ENCODE measurements at places on chromosomes 4 and X.

DNA sequence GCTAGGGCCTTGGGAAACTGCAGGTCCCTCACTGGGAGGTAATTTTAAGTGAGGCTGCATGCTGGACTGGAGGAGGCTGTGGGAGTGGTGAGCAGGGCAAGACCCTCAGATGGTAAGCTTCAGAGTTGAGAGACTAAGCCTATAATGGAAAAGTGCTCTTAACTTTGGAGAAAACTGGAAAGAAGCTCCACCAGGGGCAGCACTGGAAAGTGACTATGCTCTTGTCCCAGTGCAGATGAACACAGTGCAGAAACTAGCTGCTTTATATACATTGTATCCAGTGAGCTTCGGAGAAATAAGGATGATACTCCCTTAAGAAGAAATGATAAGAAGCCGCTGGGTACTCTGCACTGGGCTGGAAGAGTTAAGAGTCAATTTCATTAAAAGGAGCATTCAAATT, 3.2 kb upstream of the MAGEB2 start:
- no peak for DNase-seq

- DNase-seq, result no peak
Observed at GRCh38 chrX:8090482-8090881, 80.6 kb downstream of the VCX2 start.

- DNase-seq, result no peak
Observed at GRCh38 chrX:576904-577560, 53.6 kb upstream of the SHOX start.

GRCh38 chr4:162038112-162038511, 125.7 kb downstream of the FSTL5 start:
- no peak for DNase-seq

DNA sequence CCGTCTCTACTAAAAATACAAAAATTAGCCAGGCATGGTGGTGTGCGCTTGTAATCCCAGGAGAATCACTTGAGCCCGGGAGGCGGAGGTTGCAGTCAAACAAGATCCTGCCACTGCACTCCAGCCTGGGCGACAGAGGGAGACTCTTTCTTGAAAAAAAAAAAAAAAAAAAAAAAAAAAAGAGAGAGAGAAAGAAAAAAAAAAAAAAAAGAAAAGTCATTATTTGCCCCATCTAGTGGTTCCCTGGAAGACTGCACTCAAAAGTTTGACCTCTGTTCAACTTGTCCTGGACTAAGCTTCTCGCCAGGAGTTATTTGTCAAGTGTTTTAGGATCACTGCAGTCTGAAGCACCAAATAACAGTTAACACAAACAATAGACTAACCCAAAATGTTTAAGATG, 45.3 kb upstream of the KCTD8 start:
- DNase-seq, result no peak

DNA sequence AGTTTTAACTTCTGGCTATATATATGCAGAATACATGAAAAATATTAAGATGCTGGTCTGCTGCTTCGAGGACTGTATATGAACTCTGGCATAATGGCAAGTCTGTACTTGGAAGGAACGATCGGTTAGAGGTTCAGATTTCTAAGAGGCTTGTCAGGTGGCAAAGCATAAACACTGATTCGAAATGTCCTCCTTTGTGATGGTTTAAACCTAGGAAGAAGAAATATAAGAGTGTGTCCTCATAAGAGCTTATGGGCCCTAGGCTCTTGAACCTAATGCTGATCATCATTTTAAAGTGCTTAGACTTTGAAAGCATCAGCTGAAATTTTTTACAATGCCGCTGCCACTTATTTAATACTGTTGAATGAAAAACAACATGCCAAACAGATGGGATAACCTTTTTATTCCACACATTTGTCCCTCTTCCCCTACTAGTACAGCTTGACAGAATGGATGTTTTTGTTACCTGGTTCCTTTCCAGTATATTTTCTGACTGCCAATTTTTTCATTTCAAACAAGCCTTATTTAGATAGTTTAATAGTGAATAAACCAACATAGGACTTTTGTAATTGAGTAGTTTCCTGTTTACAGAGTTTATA, 8.8 kb downstream of the SPRY1 start:
- DNase-seq, result no peak

DNA sequence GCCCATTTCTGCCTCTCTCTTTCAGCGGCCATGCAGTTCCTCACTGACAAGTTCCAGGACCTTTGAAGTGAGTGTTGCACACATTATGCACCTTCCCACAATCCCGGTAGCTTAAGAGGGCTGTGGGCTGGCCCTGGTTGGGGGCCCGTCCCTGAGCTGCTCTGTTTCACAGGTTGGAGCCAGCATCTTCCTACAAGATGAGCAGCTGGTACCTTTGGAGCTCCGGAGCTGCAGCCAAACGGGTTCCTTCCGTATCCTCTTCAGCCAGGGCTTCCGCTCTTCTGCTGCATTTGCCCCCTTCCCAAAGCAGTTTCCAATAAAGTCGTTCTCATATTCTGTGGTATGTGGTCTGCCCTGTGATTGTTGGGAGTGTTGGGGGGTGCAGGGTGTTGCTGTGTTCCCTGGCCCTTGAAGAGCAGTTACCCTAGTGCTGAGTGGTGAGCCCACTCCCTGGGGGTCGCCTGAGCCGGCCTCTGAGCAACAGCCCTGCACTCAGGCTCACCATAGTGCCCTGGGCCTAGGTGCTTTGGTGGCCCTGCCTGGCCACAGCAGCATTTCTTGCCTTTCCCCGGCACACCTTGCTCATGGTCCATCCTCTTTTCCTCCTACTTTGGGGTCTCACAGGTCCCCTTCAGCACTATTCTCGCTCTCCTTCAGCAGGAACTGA, 60.4 kb downstream of the CXorf49B start:
- no peak for DNase-seq

- DNase-seq, result no peak
Observed at GRCh38 chr4:5511791-5512190, 196.6 kb downstream of the EVC2 start.

- no peak for DNase-seq
Observed at GRCh38 chr4:96952610-96953009, 1112.7 kb downstream of the PDHA2 start.

GRCh38 chrX:135213200-135213844, 38.5 kb upstream of the ETDA start:
- no peak for DNase-seq

- DNase-seq, result no peak
Observed at GRCh38 chr4:160570271-160570670, 1467.4 kb downstream of the RAPGEF2 start.

GRCh38 chrX:6472652-6473342, 62.1 kb downstream of the VCX3A start:
- DNase-seq, result no peak

DNA sequence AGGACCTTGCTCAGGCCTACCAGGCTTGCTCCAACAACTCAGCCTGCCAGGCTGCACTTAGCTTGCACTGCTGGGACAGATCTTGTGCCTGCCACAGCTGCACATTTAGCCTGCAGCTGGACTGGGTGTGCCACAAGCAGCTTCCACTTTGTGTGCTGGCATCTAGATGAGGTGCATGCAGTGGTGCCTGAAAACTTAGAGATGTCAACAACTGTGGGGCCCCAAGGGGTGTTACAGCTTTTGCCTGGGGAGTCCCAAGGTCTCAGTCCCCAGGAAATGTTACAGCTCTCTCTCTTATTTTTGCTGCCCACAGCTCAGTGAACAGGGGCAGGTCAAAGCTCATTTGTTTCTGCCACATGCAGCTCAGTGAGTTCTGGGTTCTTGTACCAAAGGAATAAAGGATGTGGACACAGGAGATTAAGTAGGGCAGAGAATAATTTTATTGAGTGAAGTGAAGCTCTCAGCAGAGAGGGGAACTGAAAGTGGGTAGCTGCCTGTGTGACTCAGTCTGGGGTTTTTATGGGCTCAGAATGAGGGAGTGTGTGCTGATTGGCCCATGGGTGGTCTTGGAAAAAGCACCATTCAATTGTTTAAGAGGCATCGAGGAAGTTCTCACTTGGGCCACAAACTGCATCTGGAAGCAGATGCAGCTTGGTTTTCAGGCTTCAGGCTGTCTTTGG, 828.3 kb downstream of the TECRL start:
- DNase-seq, result no peak

DNA sequence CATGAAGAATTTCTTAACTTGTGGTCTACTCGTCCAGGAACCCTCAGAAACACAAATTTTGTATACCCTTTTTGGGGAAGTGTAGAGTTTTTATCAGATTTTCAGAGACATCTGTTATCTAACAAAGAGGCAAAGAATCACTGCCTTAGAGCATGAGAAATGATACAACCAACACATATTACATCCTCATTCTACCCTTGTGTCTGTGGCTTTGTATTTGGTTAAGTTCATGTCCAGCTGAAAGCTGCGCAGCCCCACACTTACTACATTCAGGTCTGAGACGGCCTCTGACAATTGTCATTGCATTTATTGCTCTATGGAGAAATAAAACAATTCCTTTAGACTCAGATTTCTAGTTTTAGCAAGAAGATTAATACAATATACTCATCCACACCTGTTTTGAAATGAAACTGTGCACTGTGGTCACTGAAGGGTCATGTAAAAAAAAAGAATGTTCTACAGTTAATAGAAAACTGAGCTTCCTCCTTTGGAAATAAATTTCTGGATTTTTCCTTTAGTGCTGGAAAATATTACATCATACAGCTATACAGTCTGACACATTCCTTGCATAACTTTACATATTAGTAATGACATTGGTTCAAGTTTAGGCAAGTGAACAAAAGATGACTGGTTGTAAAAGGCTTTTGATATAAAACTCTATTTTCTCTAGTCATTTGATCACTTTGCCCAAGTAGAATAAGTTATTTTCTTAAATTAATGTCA, 39.8 kb downstream of the GLRB start:
- no peak for DNase-seq

DNA sequence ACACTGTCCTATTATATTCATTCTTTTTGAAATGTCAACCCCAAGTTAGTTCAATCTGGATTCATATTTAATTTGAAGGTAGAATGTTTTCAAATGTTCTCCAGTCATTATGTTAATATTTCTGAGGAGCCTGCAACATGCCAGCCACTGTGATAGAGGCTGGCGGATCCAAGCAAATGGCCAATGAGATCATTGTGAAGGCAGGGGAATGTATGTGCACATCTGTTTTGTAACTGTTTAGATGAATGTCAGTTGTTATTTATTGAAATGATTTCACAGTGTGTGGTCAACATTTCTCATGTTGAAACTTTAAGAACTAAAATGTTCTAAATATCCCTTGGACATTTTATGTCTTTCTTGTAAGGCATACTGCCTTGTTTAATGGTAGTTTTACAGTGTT, 1.6 kb downstream of the CXCL1 start:
- DNase-seq, result no peak

- no peak for DNase-seq
Observed at GRCh38 chr4:55725057-55725456, 89.0 kb upstream of the NMU start.

GRCh38 chrX:134543288-134543687, 83.3 kb downstream of the HPRT1 start:
- no peak for DNase-seq

DNA sequence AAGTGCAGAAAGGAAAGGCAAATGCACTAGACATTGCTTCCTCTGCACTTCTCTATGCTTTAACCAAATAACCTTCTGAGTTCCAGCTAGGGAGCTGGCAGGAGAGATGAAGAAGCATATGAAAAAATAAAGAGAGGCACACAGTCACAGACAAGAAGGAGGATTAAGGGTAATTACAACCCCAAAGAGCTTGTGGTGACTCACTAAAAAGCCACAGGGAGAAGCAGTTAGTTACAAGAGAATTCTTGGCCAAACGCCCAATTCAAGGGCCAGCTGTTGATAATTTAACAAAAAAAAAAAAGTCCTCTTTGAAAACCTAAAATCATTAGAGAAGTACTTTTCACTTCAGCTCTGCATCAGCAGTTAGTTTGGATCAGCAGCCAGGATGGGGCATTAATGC, 478.0 kb downstream of the KCNIP4 start:
- no peak for DNase-seq

DNA sequence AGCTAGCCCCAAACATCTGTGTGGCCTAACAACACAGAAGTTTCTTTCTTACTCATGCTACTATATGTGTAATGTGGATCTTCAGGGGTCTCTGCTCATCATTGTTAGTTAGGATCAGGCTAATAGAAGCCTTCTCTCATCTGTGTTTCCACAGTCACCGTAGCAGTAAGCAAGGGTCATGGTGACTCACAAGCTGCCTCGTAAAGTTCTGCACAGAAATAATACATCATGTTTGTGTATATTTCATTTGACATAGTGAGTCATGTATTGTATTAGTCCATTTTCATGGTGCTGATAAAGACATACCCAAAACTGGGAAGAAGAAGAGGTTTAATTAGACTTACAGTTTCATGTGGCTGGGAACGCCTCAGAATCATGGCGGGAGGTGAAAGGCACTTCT, 38.7 kb downstream of the SLC4A4 start:
- DNase-seq, result no peak

- DNase-seq, result no peak
Observed at GRCh38 chr4:151204925-151205524, 71.9 kb upstream of the PRSS48 start.

DNA sequence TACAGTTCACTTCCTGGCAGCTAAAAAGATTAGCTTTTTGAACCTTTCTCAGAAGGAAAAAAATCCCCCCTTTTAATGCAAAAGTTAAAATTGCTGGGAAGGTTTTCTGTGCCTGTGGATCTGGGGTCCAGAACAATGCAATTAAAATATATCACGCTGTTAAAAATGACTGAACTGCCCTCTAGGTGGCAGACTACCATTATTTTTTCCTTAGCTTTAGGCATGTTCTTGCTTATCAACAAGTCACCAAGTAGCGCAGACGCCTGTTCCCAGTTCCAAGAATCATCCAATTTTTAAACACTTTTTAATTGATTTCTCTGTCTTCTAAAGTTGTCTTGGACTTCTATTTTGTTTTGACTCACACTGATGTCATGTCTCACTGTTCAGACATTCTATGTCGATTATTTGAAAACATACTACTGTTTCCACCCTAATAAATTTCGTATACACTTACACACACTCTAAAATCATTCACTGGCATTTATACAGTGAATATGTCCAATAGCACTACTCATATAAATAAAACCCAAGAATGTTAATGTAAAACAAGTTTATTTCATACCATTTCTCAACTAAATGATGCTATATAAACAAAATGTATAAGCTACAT, 661.6 kb downstream of the RAPGEF2 start:
- DNase-seq, result no peak

GRCh38 chr4:120007191-120007871, 59.3 kb downstream of the MAD2L1 start:
- DNase-seq, result no peak

Data from activated CD4-positive, CD25-positive, alpha-beta regulatory T cell (primary cell).